ENCODE measurements at places on chromosomes 16 and 17.

DNA sequence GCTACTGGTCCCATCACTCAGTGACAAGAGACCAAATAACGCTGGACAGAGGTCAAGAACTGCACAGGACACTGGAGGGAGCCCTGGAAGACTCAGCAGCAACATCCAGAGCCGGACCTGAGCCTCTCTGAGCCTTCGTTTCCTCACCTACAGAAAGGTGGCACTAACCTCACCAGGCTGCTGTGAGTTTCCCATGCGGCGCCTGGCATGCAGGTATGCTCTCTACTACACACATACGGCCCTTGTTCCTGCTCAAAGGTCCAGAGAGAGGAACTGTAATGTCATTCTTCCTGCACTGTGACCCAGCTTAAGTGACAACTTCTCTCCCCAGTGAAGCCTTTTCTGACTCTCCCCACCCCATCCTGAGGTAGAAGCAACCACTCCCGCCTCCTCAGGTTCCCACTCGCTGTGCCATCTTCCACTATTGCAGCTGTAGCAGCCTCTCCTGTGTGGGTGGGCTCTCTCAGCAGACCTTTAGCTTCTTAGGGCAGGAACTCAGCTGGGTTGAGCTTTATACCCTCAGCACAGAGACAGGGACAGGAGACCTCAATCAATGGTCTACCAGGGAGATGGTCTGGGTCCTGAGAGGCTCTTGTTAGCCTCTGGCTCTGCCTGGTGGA lies 43.9 kb upstream of the SREBF1 start:
- no peak for DNase-seq

GRCh38 chr16:13923703-13924298 lies 3.8 kb downstream of the ERCC4 start:
- no peak for DNase-seq

DNA sequence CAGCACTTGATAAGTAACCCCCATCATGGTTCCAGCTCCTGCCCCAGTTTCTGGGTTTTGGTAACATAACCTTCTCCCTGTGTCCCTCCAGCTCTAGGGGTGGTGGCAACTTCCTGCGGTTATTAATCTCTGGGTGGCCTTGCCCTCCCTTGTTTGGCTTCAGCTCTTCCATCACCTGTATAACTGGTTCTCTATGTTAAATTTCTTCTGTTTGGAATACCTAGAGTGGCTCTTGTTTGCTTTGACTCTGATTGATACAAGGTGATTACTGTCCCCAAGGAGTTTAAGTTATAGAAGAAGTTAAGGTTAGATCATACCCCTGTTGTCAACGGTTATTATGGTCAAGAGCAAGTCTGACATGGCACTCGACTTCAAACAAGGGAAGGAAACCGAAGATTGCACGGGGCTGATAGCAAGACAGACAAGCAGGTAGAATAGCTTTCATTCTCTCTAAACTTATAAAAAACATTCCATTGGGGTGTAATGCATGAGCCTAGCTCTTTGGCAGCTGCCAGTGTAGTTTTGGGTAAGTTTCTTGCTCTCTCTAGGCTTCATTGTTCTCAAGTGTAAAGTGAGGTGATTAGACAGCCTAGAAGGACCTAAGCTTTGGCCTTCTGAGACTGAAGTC lies 11.0 kb upstream of the CCR7 start:
- no peak for DNase-seq

- peak; percentile 91 for DNase-seq
Measured at GRCh38 chr17:66540131-66540781, 237.8 kb downstream of the PRKCA start.

GRCh38 chr17:17342242-17342945 lies 39.2 kb downstream of the NT5M start:
- no peak for DNase-seq

DNA sequence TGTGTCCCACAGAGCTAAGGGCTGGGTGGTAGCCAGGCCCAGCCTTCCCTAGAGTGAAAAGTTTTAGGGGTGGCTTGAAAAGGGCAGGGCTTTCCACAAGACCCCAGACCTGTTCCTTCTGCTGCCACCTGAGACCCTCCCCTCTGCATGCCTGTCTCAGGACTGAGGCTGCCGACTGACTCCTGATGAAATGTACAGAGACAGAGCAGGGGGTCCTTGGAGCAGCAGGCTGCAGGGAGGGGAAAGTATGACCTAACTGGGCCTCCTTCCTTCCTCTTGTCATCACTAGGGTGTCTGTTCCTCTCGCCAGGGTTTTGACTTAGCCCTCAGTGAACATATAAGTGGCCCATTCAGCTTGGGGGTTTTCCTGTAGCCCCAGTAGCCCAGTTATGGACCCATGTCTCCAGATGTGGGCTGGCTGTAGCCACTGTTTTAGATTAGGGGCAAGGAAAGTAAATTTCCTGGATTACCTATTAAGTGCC lies 14.9 kb upstream of the NFATC3 start:
- no peak for DNase-seq

- no peak for DNase-seq
Measured at GRCh38 chr16:117379-118365, 20.8 kb downstream of the NPRL3 start.

DNA sequence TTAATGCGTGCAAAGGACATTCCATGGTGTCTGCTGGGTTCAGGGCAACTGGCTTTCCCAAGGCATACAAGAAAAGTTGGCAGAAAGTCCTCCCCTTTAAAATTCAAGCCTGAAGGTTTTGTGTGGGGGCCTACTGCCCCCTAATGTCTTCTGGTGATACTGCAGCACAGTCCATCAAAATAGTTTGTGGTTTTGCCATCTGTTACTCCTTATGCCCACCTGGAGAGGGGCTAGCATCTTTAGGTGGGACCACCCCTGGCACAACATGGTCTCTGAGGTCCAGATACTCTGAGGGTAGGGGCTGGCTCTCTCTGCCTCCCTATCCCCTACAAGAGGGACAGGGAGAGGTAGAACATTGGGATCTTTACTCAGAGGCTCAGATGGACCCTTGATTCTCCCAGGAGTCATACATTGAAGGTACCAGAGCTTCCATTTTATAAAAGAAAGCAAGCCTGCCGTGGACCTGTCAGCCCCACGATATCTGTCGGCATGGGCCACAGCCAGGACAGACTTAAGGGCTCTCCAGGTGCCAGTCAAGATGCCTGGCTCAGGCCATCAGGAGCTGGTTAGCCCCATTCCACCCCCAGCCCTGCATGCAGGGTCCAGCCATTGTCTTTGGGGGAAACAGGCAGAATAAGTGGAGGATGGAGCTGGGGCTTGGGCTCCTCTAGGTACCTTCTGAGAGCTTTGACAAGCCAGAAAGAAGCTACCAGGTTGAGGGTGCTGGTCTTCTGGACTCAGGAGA lies 6.3 kb downstream of the ESRP2 start:
- DNase-seq, result no peak

DNA sequence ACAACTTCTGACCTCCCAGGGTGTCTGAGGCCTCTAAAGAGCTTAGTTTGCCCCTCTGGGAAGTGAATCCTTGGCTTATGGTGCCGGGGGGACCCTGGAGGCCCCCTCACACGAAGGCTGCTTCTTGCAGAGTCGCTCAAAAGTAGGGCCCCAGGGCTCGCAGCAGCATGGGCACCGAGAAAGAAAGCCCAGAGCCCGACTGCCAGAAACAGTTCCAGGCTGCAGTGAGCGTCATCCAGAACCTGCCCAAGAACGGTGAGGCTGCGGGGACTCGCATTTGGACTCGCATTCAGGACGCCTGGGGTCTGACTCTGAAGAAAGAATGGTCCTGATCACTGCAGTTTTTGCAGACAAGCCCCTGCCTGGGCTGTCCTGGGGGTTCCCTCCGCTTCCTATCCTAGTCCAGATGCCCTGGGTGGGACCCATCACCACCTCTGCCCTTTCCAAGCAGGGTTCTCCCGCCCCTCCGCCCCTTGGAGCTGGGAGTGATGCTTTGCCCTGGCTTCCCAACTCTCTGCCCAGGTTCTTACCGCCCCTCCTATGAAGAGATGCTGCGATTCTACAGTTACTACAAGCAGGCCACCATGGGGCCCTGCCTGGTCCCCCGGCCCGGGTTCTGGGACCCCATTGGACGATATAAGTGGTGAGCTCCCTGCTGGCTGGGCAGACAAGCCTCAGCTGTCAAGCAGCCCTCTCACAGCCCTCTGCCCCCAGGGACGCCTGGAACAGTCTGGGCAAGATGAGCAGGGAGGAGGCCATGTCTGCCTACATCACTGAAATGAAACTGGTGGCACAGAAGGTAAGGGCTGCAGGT lies 698 bp downstream of the ACBD4 start:
- no peak for DNase-seq

DNA sequence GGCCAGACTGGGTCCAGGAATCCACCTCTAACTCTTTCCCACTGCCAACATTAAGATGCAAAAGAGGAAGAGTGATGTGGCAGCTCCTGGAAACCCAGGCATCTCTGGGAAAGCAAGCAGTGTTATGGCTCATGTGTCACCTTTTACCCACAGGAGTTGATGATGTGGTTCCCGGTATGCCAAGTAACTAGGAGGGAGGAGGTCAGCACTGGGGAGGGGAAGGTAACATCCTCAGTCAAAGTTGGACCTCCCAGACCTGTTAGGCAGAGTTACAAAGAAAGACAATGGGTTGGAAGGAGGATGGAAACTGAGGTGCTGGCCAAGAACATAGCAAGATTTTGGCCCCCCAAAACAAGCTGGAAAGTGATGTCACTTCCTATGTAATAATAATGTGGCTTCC lies 11.4 kb downstream of the KRABD2 start:
- no peak for DNase-seq

GRCh38 chr17:63364944-63365343 lies 81.2 kb downstream of the CYB561 start:
- no peak for DNase-seq

DNA sequence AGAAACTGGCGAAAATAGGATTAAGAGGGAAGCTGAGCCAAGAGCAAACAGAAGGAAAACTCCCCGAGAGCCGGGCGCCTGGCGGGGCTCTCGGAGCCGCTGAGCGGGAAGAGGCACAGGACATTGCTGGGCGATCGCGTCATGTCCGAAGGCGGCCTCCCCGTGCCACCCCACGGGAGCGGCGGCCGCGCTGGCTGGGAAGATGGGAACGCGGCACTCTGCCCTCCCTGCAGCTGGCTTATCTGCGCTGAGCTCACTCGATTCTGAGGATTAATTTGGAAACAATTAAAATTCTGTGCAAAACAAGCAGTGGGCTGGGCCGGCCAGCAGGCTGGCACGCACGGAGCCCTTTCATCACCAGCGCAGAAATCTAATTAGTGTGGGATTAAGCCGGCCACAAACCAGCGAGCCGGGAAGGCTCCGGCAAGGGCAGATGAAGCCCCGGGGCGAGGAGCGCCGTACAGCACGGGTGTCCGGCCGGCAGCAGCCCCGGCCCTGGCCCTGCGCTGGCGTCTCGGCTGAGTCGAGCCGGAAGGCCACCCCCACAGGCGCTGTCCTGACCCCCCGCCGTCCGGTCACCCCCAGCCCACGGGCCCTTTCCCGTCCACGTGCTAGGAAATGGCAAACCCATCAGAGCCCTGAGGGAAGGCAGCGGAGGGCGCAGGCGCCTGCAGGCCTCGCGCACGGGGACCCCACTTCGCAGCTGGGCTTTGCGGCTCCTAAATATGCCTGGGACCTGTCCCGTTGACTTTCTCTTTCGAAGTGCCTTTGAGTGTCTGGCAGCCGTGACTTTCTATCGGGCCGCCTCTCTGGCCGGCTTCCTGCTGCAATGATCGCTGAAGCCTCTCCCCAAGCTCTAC lies 37.9 kb downstream of the SOX8 start:
- peak; percentile 57 for DNase-seq

- DNase-seq, result no peak
Measured at GRCh38 chr16:53055541-53056391, 975 bp downstream of the CHD9 start.

GRCh38 chr17:30372755-30373154 lies 6.0 kb upstream of the CPD start:
- DNase-seq, result no peak

DNA sequence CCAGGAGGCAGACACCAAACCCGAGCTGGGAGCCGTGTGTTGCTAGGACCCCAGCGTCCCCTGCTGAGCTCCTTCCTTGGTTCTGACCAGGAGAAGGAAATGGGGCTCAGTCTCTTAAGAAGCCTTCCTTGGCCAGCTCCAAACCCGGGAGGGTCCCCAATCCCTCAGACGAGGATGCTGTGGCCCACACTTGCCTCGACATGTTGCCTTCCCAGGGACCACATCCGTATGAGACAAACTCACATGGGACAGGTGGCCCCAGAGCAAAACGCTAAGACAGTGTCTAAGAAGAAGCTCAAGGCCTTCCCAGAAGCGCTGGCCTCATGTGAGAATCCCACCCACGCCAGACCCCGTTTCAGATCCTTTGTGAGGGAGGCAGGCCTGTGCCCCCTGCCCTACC lies 19.8 kb downstream of the LGALS9 start:
- DNase-seq, result no peak

DNA sequence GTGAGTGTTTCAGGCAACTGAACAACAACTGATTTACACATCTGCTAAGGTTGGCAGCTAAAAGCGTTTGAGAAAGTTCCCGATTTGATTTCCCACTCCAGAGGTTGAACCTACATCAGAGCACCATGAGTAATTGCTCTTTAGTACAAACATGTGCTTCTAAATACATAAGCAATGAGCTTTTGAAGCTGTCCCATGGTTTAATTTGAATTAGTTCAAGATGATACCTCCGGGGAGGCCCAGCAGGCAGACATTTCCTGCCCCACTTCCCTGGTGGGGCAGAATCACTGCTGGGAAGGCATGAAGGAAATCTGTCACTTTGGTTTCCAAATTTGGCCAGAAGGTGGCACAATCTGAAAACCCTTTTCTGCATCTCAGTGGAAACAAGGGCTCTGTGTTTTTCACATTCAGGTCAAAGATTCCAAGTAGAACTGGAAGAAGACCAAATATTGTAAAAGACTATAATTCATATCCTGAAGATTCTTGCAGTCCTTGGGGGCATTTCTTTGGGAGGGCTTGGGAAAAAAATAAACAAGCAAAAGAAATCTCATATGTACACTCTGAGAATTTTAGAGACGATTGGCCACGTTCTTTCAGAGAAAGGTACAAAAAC lies 176.2 kb upstream of the FAM20A start:
- DNase-seq, result peak; percentile 12

DNA sequence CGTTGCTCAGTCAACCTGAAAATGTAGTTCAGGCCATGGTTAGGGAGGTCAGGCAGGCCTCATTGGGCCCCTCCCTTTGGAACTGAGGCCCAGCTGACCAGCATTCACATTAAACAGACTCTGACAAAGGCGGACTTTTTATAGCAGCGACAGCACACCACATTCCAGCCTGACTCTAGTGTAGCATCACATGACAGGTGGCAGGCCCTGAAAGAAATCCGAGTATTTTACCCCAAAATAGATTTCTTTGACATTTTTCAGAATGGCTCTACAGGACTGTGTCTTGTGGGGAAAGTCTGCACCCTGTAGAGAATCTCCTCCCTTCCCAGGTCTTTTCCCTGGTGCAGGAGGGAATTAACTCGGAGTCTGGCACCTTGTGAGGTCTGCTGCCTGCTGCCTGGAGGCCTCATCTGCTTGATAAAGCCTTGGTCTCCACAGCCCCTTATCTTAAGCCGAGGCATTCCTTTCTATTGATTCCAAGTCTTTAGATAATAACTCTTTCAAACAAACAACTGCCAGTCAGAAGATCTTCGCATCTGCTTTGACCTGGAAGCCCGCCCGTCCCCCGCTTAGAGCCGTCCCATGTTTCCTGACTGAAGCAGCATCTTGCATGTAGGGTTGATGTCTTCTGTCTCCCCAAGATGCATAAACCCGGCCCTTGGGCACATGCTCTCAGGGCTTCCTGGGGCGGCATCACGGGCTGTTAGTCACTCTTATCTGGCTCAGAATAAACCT lies 44.0 kb upstream of the CAPN15 start:
- DNase-seq, result peak; percentile 23

Data from hypothalamus (tissue), 51 donors.